ENCODE measurements at places on chromosomes 7 and 10.

DNA sequence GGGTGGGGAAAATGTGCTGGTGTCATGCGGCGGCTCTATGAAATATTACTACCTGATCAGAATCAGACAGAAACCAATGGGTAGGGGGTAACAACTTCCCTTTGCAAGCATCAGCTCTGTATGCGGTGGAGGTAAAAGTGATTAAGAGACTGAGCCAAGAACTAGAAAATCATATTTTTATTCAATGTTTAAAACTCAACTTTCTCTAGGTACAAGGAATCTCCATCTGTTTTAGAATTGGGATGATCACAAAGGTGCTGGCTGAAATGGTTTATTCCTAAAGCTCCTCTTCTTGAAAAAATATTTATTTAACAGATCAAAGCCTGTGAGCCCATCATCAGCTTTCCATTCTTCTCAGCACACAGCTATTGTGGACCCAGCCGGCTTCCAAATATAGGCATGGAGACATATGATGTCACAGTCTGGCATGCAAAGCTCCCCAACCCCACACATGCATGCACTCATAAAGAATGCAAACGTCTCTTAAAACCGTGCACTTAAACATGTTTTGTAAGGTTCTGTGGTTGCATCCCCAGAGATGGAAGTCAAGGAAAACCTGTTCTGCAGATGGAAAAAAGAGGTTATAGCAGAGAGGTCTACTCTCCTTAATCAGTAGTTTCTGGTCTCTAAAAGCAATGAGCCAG, 126.0 kb downstream of the SKIDA1 start:
- DNase-seq = peak; percentile 98

- no peak for DNase-seq
Observed at GRCh38 chr7:15096853-15097252, 194.3 kb upstream of the DGKB start.

GRCh38 chr7:139634087-139634486, 110.6 kb downstream of the CLEC2L start:
- no peak for DNase-seq

DNA sequence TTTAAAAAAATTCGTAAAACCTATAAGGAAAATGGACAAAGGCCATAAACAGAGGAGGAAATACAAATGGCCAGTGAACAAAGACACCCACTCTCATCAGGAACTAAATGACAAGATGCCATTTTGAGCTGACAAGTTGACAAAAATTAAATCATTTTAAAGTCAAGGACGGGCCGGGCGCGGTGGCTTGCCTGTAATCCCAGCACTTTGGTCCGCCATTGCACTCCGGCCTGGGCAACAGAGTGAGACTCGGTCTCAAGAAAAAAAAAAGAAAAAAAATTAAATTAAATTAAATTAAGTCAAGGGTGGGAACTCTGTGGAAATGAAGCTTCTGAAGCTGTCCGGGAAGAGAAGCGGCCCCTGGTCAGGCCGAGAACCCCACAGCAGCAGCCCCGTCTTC, 1.2 kb upstream of the NOM1 start:
- no peak for DNase-seq

- peak; percentile 42 for DNase-seq
Observed at GRCh38 chr7:41232086-41232485, 470.8 kb downstream of the INHBA start.

DNA sequence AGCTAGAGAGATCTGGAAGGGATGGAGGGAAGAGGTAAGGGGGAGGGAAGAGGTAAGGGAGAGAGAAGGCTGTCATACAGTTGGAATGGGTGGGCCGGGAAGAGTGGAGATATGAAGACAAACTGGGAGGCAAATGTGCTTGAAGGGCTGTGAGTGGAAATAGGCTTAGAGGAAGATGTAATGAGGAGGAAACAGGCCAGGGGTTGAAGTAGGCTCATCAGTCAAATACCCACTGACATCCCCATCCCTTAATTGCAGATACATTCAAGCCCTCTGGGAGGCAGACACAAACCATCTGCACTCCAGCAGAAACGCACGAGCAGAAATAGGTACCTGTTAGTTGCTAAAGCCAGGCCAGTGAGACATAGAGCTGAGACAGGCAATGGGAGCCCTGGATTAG, 2.1 kb downstream of the SYNPO2L start:
- DNase-seq = peak; percentile 40

DNA sequence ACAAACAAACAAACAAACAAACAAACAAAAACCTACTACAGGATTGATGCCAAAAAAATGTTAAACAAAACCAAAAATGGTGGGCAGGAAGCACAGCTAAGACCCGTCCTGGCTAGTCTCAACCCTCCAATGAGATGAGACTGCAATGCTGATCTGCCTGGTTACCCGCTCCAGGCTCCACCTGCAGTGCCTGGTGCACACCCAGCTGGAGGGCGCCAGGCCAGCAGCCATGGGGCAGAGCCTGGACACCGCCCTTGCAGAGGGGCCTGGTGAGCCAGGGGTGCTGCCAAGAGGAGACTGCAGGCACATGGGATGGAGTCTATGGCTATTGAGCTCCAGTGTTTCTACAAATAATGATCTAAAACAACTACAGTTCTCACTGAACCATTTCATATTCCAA, 107.0 kb downstream of the LARP4B start:
- no peak for DNase-seq
